ENCODE measurements at places on chromosomes 12 and 14.

- no peak overlapping the region for H3K4me3 ChIP-seq
- H3K36me3 ChIP-seq = no peaks in the 10 kb centered on the region
- H3K4me1 ChIP-seq = peaks cover 6% of the 10 kb centered on the region
These were observed 139.2 kb downstream of the KIF26A start for GRCh38 chr14:104277416-104278213.

GRCh38 chr14:94935706-94936300, 165.9 kb upstream of the GSC start:
- no peaks in the 10 kb centered on the region for H3K4me1 ChIP-seq
- H3K27ac ChIP-seq = no peak overlapping the region
- no peaks in the 10 kb centered on the region for H3K36me3 ChIP-seq

DNA sequence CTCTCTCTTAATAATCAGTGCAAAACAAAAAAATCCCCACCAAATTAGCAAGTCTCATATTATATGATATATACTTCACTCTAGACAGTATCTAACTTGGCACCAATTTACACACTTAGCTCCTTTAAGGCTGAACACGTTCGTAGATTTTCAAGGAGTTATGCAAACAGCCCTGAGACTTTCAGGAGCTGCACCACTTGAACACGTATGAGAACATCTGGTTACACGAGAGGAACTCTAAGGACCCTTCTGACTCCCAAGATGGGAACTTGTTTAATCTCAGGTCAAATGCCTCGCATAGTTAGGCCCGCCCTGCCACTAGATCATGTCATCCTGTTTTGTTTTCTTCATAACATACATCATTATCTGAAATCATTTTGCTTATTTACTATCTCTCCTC, 10.0 kb downstream of the SPRING1 start:
- no peak for DNase-seq
- H3K27ac ChIP-seq = no peak overlapping the region
- no peaks in the 10 kb centered on the region for H3K4me1 ChIP-seq
- H3K27me3 ChIP-seq = no peaks in the 10 kb centered on the region

- no peaks in the 10 kb centered on the region for H3K36me3 ChIP-seq
- H3K4me3 ChIP-seq = no peak overlapping the region
- H3K27ac ChIP-seq = no peak overlapping the region
- peaks cover 5% of the 10 kb centered on the region for H3K4me1 ChIP-seq
- no peak for DNase-seq
- no peaks in the 10 kb centered on the region for H3K27me3 ChIP-seq
These were observed 27.4 kb downstream of the MMP17 start for GRCh38 chr12:131855521-131856142.

DNA sequence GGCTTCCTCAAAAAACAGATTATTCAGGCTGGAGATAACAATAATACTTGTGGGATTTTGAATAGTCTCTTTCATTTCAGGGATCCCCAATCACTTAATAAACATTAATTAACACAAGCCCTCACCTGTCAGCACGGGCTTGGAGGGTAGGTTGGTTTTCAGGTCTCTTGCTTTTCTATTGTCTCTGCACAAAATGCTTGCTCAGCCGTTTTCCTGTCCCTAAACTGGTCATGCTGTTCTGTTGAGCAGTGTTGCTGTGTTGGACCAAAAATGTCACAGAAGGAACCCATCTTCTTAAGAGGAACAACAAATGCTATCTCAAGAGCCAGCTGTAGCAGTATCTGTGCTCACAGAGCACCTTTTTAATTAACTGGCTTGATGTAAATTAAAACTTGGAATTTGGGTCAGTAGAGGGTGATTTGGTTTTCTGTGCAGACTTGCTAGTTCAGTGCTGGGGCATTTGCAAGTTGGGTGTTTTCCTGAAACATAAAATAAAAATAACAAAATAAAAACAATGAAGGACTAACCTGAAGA, 231.8 kb upstream of the CRY1 start:
- no peaks in the 10 kb centered on the region for H3K27me3 ChIP-seq
- no peak overlapping the region for H3K27ac ChIP-seq
- DNase-seq = no peak
- H3K4me1 ChIP-seq = peaks cover 21% of the 10 kb centered on the region
- H3K4me3 ChIP-seq = no peak overlapping the region

DNA sequence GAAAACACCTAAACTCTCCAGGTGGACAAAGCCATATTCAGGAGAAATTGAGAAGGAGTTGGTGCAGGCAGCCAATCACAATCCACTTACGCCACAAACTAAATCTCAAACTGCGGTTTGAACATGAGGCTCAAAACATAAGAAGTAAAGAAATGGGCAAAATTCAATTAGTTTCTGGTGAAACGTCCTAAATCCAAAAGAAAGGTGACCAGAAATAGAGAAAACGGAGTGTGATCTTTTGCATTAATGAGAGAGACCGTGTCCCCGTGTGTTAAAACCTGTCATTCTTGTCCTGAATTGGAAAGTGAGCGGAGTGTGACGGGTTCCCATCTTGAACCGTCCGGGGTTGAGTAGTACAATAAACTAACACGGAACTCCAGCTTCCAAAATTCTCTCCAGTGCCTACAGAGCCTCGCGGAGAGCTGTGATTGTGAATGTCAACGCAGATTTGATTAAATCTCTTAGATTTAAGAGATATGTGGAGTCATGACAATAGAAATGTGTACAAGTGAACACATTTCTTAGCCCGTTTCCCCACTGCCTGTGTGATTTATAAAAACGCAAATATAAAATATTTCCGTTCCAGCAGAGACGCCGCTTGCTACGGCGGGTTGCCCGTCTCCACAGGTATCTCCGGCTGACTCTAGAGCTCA, 595 bp upstream of the METAP2 start:
- peaks cover 14% of the 10 kb centered on the region for H3K36me3 ChIP-seq
- peak overlapping the region; percentile 77 for H3K27ac ChIP-seq
- H3K27me3 ChIP-seq = no peaks in the 10 kb centered on the region
- H3K4me1 ChIP-seq = peaks cover 9% of the 10 kb centered on the region
- peak overlapping the region; percentile 94 for H3K4me3 ChIP-seq

- H3K4me1 ChIP-seq = no peaks in the 10 kb centered on the region
- no peaks in the 10 kb centered on the region for H3K36me3 ChIP-seq
- no peak for DNase-seq
- H3K4me3 ChIP-seq = no peak overlapping the region
- no peak overlapping the region for H3K27ac ChIP-seq
These were observed 282.3 kb upstream of the PRICKLE1 start for GRCh38 chr12:42871816-42872215.

- no peaks in the 10 kb centered on the region for H3K27me3 ChIP-seq
- DNase-seq = no peak
- no peaks in the 10 kb centered on the region for H3K36me3 ChIP-seq
- no peak overlapping the region for H3K27ac ChIP-seq
These were observed 76.5 kb downstream of the TRMT5 start for GRCh38 chr14:60904381-60904780.

DNA sequence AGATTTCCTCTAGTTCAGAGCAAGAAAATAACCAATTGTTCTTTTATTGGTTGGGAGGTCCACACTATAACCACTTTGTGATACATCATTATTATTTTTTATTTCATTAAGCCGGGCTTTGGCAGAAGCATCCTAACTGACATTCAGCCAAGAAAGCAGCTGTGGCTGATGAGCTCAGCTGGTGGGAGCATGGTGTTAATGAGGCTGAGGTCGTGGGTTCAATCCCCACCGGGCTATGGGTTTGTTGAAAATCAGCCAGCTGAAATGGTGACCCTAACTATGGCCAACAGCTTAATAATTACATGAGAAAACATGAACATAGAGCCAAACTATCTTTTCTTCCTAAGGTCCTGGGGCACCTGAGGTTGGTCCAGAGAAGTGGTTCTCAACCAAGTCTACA, 378.2 kb downstream of the GLT1D1 start:
- H3K36me3 ChIP-seq = no peaks in the 10 kb centered on the region
- no peak for DNase-seq
- H3K27me3 ChIP-seq = no peaks in the 10 kb centered on the region
- no peak overlapping the region for H3K4me3 ChIP-seq
- H3K4me1 ChIP-seq = no peaks in the 10 kb centered on the region

DNA sequence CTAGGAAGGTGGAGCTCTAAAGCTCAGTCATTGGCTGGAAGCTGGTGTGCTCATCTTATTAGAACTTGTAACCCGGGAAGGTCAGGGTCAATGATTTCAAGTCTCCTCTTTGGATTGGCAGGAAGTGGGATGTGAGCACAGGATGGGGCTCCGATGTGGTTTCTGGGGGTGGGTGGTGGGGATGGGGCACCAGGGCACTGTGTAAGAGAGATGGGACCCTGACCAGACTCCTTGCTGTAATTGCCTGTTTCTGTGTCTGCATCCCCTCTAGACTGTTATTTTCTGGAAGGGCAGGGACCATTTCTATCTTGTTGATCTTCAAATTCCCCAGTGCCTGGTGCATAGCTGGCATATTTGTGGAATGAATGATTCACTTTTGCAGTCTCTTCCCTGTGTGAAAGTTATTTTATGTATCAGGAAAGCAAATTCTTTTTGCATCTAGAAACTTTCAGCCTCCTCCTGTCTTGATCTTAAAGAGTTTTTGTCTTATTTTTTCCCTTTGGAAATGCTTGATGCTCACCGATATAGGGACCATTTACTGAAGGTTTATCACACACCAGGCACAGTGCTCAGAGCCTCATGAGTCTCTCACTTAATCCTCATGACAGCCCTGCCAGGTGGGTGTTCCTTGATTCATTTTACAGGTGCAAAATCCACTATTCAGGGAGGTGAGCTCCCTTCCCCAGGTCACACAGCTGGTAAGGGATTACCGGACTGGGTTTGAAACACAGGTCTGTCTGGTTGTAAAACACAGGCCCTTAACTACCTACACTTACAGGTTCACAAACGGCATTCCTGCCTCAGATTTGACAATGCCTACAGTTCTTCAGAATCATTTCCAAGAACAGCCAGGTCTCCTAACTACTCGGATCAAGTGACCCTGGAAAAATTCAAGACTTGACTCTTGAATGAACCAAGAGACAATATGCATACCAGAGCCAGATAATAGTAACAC, 86.9 kb upstream of the IGF1 start:
- H3K4me1 ChIP-seq = no peaks in the 10 kb centered on the region
- DNase-seq = no peak
- 0 out of 2 replicates have a peak, but pooled peaks cover 2% of the 10 kb centered on the region for H3K27me3 ChIP-seq

GRCh38 chr12:71871116-71871515, 31.6 kb downstream of the TBC1D15 start:
- no peak overlapping the region for H3K4me3 ChIP-seq
- no peak overlapping the region for H3K27ac ChIP-seq
- no peaks in the 10 kb centered on the region for H3K27me3 ChIP-seq

- H3K4me3 ChIP-seq = no peak overlapping the region
- no peaks in the 10 kb centered on the region for H3K27me3 ChIP-seq
- H3K4me1 ChIP-seq = peaks cover 18% of the 10 kb centered on the region
- no peak overlapping the region for H3K27ac ChIP-seq
These were observed 100.7 kb downstream of the DUSP6 start for GRCh38 chr12:89251342-89252271.

DNA sequence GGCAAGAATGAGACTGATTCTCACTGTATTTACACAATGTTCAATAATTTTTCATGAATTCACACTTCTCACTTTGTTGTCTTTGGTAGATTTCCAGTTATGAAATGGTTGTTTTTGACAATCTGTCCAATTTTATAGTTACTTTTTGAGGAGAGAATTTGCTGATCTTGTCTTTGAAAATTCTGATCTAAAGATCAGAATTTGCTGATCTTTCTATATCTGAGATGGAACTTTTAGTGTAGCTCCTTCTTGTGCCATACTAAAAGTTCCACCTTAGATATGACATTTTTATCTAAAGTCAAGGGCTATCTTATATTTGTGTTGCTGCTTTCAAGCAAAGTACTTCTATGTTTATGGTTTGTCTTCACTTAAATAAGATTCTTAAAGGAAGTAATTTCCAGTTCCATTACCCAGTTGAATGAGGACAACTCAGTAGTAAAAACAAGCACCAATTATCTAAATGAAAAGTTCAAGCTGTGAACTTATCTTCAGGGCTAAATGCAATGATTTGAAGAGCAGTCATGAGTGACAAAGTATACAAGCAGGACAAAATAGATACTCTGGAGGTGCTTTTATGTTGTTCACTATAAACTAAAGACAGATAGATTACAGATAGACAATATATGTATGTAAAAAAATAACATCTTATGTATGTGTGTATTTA, 76.4 kb upstream of the FOXG1 start:
- no peak overlapping the region for H3K4me3 ChIP-seq
- no peaks in the 10 kb centered on the region for H3K4me1 ChIP-seq
- no peaks in the 10 kb centered on the region for H3K36me3 ChIP-seq
- H3K27me3 ChIP-seq = no peaks in the 10 kb centered on the region

- no peak overlapping the region for H3K27ac ChIP-seq
- H3K4me3 ChIP-seq = no peak overlapping the region
- peaks cover 8% of the 10 kb centered on the region for H3K4me1 ChIP-seq
- no peaks in the 10 kb centered on the region for H3K36me3 ChIP-seq
- peak; percentile 58 for DNase-seq
These were observed 207.3 kb downstream of the SSPN start for GRCh38 chr12:26402648-26403047.

- no peaks in the 10 kb centered on the region for H3K4me1 ChIP-seq
- peaks cover 5% of the 10 kb centered on the region for H3K36me3 ChIP-seq
- no peak overlapping the region for H3K27ac ChIP-seq
- H3K4me3 ChIP-seq = no peak overlapping the region
- no peaks in the 10 kb centered on the region for H3K27me3 ChIP-seq
- no peak for DNase-seq
These were observed 24.2 kb downstream of the HIP1R start for GRCh38 chr12:122859303-122860039.

DNA sequence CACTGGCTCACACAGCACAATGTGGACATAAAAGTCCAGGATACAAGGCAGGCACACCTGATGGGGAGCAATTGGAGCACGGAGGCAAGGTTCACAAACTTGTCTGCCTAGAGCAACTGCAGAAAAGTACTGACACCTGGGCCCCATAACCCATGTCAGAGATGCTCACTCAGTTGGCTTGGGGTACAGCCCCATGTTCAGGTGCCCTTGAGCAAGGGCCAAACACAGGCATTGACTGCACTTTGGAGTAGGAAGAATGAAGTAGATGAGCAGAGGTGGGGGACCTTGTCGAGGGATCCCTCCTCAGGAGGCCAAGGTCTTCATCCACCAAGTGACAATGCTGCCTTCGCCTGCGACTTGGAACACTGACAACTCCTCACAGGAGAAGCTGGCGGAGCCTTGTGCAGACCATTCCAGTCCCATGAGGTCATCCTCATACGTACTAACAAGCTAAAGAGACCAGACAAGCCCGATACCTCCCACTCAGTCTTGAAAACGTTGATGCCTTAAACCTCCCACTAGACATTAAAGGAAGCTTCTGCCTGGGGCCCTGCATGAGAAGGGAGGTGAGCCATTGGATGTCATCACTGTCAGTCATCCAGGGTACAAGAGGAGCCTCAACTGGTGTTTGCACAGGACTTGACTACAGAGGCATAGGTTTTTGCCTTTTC, 42.5 kb upstream of the C14orf180 start:
- H3K27me3 ChIP-seq = peaks cover 18% of the 10 kb centered on the region
- DNase-seq = peak; percentile 12
- H3K27ac ChIP-seq = no peak overlapping the region

GRCh38 chr12:117046011-117046369, 53.2 kb downstream of the TESC start:
- H3K27ac ChIP-seq = no peak overlapping the region
- H3K27me3 ChIP-seq = no peaks in the 10 kb centered on the region
- peaks cover 21% of the 10 kb centered on the region for H3K4me1 ChIP-seq

- H3K27ac ChIP-seq = no peak overlapping the region
- no peaks in the 10 kb centered on the region for H3K4me1 ChIP-seq
- no peak for DNase-seq
These were observed 131.3 kb upstream of the CPSF6 start for GRCh38 chr12:69108037-69108436.
